ENCODE measurements at places on chromosomes 4 and X. TPM values are rescaled to one million over a fixed set of nuclear protein-coding genes. Genes with fewer than 3 reads are reported as not detected.
A peak's percentile ranks its signal among the peaks of the same experiment; 100 is the strongest.

DNA sequence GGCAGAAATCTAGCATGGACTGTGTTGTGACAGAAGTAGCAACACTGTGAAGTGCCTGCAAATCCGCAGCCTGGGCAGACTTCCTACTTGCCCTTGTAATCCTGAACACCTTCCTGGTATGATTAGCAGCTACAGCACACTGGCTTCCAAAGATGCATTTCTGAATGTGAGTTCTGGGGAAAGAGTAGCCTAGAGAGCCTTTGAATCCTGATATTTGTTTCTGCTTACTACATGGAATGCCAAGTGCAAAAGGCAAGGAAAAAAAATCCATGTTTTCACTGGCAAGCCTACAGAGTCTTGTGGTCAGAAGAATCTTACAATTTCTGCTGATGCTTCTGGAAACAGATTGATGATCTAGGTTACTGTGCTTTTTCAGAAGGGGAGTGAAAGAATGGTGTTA is 223.7 kb downstream of the COL25A1 start:
- H3K36me3 ChIP-seq: no peaks in the 10 kb centered on the region
- H3K4me1 ChIP-seq: no peaks in the 10 kb centered on the region
- no peak overlapping the region for H3K27ac ChIP-seq
- H3K4me3 ChIP-seq: no peak overlapping the region
- no peak for DNase-seq

- no peaks in the 10 kb centered on the region for H3K4me1 ChIP-seq
- DNase-seq: no peak
- H3K27ac ChIP-seq: no peak overlapping the region
These were observed 184.9 kb downstream of the RAPGEF2 start for GRCh38 chr4:159287767-159288166.

GRCh38 chr4:98470831-98471230 is 187.6 kb downstream of the TSPAN5 start:
- no peak overlapping the region for H3K4me3 ChIP-seq
- DNase-seq: no peak
- no peaks in the 10 kb centered on the region for H3K27me3 ChIP-seq
- H3K36me3 ChIP-seq: no peaks in the 10 kb centered on the region
- H3K4me1 ChIP-seq: no peaks in the 10 kb centered on the region

GRCh38 chr4:155617296-155617695 is 49.4 kb upstream of the GUCY1A1 start:
- H3K4me1 ChIP-seq: no peaks in the 10 kb centered on the region
- H3K27ac ChIP-seq: peak overlapping the region; percentile 51
- DNase-seq: no peak
- no peaks in the 10 kb centered on the region for H3K36me3 ChIP-seq
- H3K27me3 ChIP-seq: no peaks in the 10 kb centered on the region

DNA sequence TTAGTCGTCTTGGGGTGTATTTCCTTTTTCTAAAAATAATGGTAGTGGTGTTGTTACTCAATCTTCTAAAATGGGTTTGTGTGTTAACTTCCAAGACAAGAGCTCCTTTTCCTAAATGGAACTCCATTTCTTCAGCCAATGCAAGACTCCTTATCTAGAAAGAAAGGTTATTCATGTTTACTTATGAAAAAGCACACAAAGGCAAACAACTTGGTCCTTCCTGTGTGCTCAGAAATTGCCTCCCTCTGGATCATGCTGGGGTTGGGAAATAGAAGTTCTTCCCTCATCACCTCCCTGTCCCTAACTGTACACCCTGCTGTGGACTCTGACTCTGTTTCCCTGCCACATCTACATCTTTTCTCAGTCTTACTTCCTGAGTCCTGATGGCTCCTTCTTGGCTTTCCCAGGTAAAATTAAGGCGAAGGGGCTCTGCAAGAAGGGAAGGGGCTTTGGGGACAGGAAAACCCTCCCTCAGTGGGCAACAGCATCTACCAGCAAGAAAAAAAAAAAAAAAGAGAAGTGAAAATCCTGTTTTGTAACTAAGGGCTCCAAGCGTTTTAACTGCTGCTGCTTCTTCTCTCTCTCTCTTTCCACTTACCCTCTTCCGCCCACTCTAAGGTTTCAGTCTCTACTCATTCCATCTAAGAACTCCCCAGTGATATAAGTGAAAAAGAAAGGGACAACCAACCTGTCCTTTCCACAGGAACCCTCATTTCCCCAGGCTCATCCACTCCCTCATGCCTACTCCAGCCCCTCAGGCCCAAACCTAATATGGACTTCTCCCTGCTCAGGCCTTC is 19.8 kb upstream of the TASL start:
- H3K4me3 ChIP-seq: no peak overlapping the region
- H3K4me1 ChIP-seq: no peaks in the 10 kb centered on the region
- no peak for DNase-seq
- H3K36me3 ChIP-seq: no peaks in the 10 kb centered on the region
- H3K27me3 ChIP-seq: peaks cover 18% of the 10 kb centered on the region

GRCh38 chr4:142095886-142096605 is 459.7 kb downstream of the IL15 start:
- H3K27me3 ChIP-seq: no peaks in the 10 kb centered on the region
- H3K4me1 ChIP-seq: no peaks in the 10 kb centered on the region

GRCh38 chr4:129378364-129378763 is 282.4 kb downstream of the C4orf33 start:
- no peak overlapping the region for H3K4me3 ChIP-seq
- no peaks in the 10 kb centered on the region for H3K36me3 ChIP-seq
- H3K4me1 ChIP-seq: no peaks in the 10 kb centered on the region
- H3K27me3 ChIP-seq: no peaks in the 10 kb centered on the region
- no peak for DNase-seq

- H3K4me1 ChIP-seq: peaks cover 6% of the 10 kb centered on the region
- no peak overlapping the region for H3K4me3 ChIP-seq
- no peaks in the 10 kb centered on the region for H3K36me3 ChIP-seq
- no peaks in the 10 kb centered on the region for H3K27me3 ChIP-seq
These were observed 179.7 kb upstream of the TET2 start for GRCh38 chr4:104967034-104967401.

- H3K4me3 ChIP-seq: no peak overlapping the region
- DNase-seq: no peak
- no peaks in the 10 kb centered on the region for H3K27me3 ChIP-seq
These were observed 217.5 kb downstream of the DHRSX start for GRCh38 chrX:2283111-2283859.

GRCh38 chr4:136900696-136901095 is 631.6 kb downstream of the PCDH18 start:
- H3K27me3 ChIP-seq: no peaks in the 10 kb centered on the region
- no peaks in the 10 kb centered on the region for H3K36me3 ChIP-seq
- H3K4me1 ChIP-seq: no peaks in the 10 kb centered on the region
- no peak for DNase-seq
- H3K4me3 ChIP-seq: no peak overlapping the region

GRCh38 chrX:102042372-102043325 is 82.8 kb upstream of the TCEAL2 start:
- H3K4me1 ChIP-seq: no peaks in the 10 kb centered on the region
- H3K27me3 ChIP-seq: no peaks in the 10 kb centered on the region
- DNase-seq: no peak
- H3K27ac ChIP-seq: no peak overlapping the region
- no peak overlapping the region for H3K4me3 ChIP-seq

GRCh38 chrX:96211953-96212352 is 472.7 kb upstream of the DIAPH2 start:
- DNase-seq: no peak
- no peak overlapping the region for H3K4me3 ChIP-seq

DNA sequence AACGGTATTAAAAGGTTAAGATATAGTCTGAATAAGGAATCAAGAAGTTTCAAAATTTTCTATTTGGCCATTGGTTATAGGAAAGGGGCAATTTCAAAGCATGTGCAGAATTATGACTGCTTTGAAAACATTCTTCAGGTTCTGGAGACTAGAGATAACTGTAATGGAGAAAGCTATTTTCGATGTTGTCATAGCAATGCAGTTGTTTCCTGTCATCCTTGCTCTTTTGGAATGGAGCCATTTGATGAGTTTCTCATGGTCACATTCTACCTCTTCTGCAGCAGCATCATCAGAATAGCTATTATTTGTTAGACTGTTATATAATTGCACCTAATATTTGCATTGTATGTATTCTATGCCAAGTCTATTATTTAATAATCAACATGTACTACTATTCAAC is 368.2 kb upstream of the NR3C2 start:
- H3K36me3 ChIP-seq: no peaks in the 10 kb centered on the region

DNA sequence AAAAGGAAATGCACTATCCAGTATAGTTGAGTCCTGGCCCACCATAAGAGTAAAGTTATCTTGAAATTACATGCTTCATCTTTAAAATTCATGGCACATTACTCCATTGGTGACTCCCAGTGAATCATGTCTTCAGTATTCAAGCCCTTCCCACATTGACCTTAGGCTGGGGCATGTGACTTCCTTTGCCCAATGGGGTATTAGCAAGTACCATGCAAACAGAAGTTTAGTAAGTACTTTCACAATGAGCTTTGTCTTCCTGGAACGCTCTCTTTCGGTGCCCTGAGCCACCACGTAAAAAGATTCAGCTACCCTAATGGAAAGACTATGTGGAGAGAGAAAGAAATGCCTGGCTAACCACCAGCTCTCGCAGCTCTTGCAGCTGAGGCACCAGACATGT is 235.4 kb downstream of the HNRNPD start:
- H3K27ac ChIP-seq: no peak overlapping the region
- no peaks in the 10 kb centered on the region for H3K27me3 ChIP-seq
- DNase-seq: no peak
- H3K4me1 ChIP-seq: no peaks in the 10 kb centered on the region
- no peak overlapping the region for H3K4me3 ChIP-seq

DNA sequence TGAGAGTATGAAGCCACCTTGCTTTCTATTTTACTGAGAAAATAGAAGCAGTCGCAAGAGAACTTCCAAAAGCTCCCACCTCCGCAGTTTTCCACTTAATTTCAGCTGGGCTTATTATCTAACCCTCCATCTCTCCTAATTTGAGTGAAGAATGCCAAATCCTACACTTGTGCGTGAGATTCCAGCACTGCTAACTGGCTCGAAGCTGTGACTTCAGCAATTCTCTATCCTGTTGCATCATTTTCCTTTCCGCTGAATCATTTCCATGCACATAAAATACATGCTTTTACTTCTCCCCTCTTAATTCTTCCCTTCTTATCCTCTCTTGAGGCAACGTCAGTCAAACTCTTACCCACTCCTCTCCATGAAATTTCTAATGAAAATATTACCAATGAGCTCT is 189.5 kb downstream of the GASK1B start:
- no peak for DNase-seq
- H3K27me3 ChIP-seq: no peaks in the 10 kb centered on the region
- H3K4me3 ChIP-seq: no peak overlapping the region
- H3K36me3 ChIP-seq: no peaks in the 10 kb centered on the region

DNA sequence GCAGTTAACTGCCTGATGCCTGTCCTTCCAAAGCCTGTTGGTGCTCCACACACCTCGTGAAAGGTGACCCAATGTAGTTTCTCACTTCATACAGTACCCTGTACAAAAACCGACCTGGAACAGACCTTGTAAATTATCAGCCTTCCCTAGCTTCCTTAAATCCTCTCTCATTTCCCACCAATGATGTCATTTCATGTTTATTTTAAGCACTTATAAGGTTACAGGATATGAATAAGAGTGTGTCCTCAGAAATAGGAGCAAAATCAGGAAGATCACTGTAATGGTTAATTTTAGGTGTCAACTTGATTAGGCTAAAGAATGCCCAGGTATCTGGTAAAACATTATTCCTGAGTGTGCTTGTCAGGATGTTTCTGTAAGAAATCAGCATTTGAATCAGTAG is 44.7 kb downstream of the TMEM150C start:
- H3K27ac ChIP-seq: no peak overlapping the region
- no peaks in the 10 kb centered on the region for H3K27me3 ChIP-seq
- H3K4me1 ChIP-seq: no peaks in the 10 kb centered on the region
- H3K36me3 ChIP-seq: no peaks in the 10 kb centered on the region

DNA sequence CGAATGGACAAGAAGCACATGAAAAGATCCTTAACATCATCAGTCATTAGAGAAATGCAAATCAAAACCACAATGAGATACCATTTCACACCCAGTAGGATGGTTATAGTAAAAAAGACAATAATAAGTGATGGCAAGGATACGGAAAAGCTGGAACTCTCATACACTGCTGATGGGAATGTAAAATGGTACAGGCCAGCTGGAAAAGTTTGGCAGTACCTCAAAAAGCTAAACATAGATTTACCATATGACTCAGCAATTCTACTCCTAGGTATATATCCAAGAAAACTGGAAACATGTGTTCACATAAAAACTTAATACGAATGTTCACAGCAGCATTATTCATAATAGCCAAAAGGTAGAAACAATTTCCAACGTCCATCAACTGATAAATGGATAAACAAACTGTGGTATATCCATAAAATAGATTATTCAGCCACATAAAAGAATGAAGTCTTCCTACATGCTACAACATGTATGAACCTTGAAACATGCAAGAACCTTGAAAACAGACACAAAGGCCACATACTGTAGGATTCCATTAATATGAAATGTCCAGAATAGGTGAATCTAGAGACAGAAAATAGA is 11.9 kb downstream of the RPS6KA3 start:
- no peak overlapping the region for H3K27ac ChIP-seq
- DNase-seq: no peak
- H3K4me1 ChIP-seq: no peaks in the 10 kb centered on the region
- no peak overlapping the region for H3K4me3 ChIP-seq
- H3K27me3 ChIP-seq: no peaks in the 10 kb centered on the region
- no peaks in the 10 kb centered on the region for H3K36me3 ChIP-seq

DNA sequence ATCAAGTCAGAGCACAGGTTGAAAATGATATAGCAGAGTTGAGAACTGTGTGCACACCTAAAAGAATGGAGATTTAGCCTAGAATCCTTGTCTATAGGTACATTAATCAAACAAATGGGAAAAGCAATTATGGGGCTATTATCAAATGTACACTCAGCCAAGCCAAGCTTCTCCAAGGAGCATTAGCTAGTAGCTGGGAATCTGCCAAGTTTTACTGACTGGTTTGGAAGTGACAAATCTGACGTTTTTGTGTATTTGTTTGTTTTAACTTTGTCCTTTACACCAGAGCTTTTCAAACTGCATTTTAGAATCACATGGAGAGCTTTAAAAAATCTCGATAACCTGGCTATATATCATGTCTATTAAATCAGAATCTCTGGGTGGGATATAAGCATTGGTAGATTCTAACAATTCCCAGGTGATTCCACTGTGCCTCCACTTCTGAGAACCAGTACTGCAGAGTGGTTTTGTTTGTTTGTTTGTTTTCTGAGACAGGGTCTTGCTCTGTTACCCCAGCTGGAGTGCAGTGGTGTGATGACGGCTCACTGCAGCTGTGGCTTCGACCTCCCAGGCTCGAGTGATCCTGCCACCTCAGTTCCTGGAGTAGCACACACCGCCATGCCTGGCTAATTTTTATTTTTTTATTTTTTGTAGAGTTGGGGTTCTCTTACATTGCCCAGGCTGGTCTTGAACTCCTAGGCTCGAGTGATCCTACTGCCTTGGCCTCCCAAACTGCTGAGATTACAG is 279.8 kb downstream of the UNC5C start:
- H3K27ac ChIP-seq: no peak overlapping the region
- no peaks in the 10 kb centered on the region for H3K36me3 ChIP-seq
- H3K27me3 ChIP-seq: no peaks in the 10 kb centered on the region

- no peaks in the 10 kb centered on the region for H3K4me1 ChIP-seq
- no peak overlapping the region for H3K4me3 ChIP-seq
- H3K36me3 ChIP-seq: no peaks in the 10 kb centered on the region
- no peak for DNase-seq
These were observed 104.1 kb downstream of the PHOX2B start for GRCh38 chr4:41644288-41644914.

- no peaks in the 10 kb centered on the region for H3K36me3 ChIP-seq
- H3K27ac ChIP-seq: no peak overlapping the region
- no peak for DNase-seq
These were observed 426.3 kb upstream of the FAM241A start for GRCh38 chr4:111718763-111719559.

Gene VCX3B
- total RNA-seq: not detected

Gene SYP
- total RNA-seq: 2.7 TPM

Gene KDR
- total RNA-seq: 20.3 TPM

Gene PUDP
- 17.9 TPM for total RNA-seq

Gene TLR10
- total RNA-seq: 1.3 TPM

Gene SH3BP2
- 59.3 TPM for total RNA-seq

Gene ADGRA3
- total RNA-seq: 34.6 TPM

Gene ABCG2
- 8.6 TPM for total RNA-seq

Gene ZBTB49
- total RNA-seq: 2.1 TPM
